Stimulated activated CD4-positive, alpha-beta T cell treated with anti-CD3 and anti-CD28 coated beads, Interleukin-4, amount 100 ng/mL, for 24 hours (primary cell): ENCODE measurements at places on chromosomes 5 and 9.

GRCh38 chr9:29830821-29831220 is 2257.5 kb upstream of the C9orf72 start:
- no peak for DNase-seq

DNA sequence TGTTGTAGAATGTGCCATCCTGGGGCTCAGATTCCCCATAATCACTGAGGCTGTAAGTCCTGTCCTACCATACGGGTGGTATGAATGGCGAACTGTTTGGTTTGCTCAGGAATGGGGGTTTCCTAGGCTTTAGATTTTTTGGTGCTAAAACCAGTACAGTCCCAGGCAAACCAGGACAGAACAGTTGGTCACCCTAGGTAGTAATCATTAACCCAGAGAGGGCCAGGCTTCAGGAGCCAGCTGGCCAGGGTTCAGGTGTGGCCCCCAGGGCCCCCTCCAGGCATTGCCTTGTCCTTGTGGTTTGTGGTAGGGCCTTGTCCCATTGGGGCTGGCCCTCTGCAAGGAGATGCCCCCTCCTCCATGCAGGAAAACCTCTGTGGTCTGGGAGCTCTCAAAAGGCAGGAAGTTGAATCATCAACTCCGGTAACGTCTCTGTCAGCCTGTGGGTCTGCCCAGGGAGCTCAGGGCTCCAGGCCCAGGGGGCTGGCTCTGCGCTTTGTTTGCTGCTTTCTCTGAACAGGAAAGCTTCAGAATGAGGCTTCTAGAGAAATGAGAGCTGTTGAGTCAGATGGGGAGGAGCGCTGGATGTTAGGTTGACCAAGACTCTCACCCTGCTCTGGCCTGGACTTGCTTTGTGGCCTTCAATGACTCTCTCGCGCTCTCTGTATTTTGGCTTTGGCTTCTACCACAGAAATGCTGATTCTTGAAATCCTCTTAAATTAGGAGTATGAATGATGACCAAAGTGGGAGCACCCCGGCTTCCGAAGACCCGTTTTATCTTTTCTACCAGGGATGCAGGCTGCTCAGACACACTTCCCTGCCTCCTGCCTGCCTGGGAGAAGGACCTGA is 22.2 kb upstream of the JADE2 start:
- peak; percentile 69 for DNase-seq

- DNase-seq, result no peak
These were observed 8.3 kb upstream of the PTBP3 start for GRCh38 chr9:112341730-112342129.

DNA sequence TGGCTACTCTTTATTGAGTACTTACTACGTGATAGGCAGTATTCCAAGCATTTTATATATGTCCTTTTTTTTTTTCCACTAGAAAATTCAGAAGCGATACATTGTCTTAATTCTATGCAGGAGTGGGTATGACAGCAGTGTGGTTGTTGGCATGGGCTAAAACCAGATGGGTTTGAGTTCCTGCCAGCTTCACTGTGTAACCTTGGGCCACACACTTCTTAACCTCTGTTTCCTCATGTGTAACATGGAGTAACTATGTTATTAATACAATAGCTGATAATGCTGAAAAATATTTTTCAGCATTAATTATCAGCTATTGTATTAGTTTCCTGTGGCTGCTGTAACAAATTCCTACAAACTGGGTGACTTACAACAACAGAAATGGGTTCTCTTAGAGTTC is 12.0 kb downstream of the SNX18 start:
- no peak for DNase-seq

GRCh38 chr9:85653153-85653552 is 88.6 kb downstream of the AGTPBP1 start:
- DNase-seq, result no peak
